ENCODE measurements at places on chromosomes 16 and 17.

DNA sequence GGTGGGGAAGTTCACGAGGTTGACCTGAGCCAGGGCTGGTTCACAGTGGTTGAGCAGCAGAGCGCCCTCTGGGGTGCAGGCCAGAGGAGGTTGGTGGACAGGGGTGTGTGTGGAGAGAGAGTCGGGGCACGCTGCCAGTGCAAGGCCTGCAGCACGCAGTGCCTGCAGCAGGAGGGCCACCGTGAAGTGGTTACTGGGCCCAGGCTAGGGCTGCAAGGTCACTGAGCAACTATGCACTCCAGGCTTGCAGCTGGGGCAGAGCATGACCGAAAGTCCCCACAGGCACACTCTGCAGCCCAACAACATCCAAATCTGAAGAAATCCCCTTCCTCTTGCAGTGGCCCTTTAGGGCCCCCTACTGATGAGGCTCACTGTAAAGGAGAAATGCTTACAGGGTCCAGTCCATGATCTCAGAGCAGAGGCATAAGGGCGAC, 89.1 kb upstream of the NOL11 start:
- no peak for DNase-seq

- DNase-seq, result no peak
Measured at GRCh38 chr16:81908466-81909262, 102.6 kb downstream of the SDR42E1 start.

- no peak for DNase-seq
Measured at GRCh38 chr17:31134576-31134975, 39.8 kb downstream of the NF1 start.

- DNase-seq, result no peak
Measured at GRCh38 chr16:3640632-3641501, 13.6 kb upstream of the DNASE1 start.

GRCh38 chr17:9408868-9409829, 166.5 kb downstream of the STX8 start:
- DNase-seq, result no peak

DNA sequence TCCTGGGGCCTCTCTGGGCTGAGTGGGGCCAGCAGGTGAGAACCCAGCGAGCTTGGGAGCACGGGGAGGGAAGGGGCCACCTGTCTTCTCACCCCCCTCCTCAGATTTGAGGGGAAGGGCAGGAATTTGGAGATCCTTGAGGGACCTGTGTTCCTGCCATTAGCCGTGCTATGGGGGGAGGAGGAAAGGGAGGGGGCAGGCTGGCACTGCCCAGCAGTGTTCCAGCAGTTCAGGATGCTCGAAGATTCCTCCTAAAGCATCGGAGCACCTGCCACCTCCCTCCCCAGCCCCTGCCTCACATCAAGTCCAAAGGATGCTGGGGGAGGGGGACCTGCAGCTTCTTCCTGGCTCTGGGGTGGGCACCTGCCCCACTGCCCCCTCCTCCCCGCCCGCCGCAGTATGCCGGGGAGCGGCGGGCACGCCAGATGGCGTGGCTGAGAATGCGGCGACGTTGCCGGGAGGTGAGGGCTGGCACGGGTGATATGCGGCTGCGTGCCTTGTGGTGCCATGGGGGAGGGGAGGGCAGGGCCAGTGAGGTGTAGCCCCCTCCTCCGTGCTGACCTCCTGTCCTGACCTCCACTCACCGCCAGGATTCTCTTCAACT, 4.7 kb upstream of the NEUROD2 start:
- peak; percentile 68 for DNase-seq

DNA sequence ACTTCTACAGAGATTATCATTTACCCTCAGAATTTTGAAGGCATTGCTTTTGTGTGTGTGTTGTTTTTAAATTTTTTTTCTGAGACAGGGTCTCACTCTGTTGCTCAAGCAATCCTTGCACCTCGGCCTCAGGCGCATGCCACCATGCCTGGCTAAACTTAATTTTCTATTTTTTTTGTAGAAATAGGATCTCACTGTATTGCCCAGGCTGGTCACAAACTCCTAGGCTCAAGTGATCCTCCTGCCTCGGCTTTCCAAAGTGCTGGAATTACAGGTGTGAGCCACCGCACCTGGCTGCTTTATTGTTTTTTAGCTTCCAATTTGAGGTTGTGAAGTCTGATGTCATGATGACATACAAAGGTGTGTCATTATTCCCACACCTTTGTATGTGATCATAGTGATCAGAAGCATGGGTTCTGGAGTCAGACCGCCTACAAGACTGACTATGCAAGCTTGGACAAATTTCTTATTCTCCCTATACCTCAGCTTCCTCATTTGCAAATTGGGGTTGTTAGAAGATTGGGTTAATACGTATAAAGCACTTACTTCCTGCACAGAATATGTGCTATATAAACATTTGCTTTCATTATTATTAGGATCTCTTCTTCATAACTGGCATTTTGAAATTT, 5.8 kb downstream of the SEPHS2 start:
- DNase-seq, result no peak

DNA sequence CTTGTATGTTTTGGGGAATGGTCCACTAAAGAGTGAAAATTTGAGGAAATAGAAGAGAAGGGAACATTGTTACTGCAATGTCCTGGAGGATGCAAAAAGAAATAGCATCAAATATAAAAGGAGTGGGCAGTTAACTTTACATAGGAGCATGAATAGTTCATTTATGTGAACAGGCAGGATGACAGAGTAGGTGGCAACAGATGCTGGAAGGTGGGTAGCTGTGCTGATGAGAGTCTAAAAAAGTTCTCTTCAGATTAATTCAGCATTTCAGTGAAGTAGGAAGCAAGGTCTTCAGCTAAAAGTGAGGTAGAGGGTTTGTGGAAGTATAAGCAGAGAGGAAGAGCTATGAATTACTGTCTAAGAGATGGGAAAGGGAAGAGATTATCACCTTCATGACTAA, 276.5 kb downstream of the KIF2B start:
- DNase-seq, result no peak

GRCh38 chr17:7685533-7686221, 1.6 kb downstream of the TP53 start:
- peak; percentile 94 for DNase-seq

DNA sequence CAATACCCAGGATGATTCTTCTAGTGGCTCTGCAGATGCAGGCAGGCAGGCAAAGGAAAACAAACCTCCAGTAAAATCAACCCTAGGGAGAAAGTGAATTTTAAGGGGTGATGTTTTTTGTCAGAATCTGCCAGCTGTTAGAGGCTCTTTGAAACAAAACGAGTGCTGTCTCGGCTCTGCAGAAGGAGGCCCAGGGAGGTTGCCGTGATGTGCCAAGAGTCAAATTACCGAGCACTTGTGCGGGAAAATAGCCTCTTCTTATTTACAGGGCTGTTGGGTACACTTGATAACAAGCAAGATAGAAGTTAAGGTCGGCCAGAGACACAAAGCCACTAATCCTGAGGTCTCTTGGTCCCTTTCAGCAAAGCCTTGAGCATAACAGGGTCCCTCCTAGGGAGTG, 68.9 kb upstream of the EEF2KMT start:
- no peak for DNase-seq

- DNase-seq, result peak; percentile 28
Measured at GRCh38 chr17:37608351-37609169, 658 bp downstream of the SYNRG start.

DNA sequence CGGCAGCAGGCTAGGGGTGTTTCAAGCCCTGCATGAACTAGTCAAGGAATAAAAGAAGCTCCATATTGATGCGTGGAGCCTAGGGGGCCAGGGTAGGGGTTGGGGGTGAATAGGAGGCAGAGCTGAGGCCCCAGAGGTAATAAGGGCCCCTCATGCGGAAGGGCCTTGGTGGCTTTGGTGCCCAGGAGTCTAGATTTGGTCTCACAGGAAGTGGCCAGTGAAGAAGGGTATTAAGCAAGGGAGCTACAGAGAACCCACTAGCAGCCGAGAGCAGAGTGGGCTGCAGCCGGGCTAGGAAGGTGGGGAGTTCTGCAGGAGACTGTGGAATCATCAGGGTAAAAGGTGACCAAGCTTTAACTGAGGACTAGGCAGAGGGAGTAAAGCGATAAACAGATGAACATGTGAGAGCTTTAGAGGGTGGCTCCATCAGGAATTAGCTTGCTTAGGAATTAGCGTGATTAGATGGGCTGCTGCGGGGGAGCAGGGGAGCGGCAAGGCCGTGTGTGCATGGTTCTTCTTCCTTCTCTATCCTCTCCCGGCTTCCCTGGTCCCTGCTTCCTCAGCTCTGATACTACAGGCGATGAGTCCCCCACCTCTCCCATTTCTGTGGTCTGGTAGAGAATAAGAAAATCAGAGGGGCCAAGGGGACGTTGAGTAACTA, 9.8 kb downstream of the GNGT2 start:
- DNase-seq, result no peak

- peak; percentile 37 for DNase-seq
Measured at GRCh38 chr16:8867216-8867931, 1.4 kb downstream of the CARHSP1 start.

DNA sequence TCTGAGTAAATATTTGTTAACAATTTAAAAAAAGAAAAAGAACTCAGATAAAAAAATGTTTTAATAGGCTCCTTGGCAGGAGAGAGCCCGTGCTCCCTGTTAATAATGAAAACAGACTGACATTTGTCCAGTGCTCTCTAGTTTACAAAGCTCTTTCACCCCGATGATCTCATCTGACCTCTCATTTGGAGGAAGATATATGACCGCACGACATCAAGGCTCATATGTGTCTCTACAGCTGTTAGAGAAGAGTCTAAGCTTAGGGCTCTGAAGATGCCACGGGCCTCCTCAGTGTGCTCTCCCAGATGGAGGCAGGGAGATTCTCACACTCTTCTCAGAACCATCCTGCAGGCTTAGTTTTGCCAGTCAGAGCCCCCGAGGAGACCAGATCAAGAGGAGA, 280.8 kb upstream of the IRX5 start:
- DNase-seq, result no peak

DNA sequence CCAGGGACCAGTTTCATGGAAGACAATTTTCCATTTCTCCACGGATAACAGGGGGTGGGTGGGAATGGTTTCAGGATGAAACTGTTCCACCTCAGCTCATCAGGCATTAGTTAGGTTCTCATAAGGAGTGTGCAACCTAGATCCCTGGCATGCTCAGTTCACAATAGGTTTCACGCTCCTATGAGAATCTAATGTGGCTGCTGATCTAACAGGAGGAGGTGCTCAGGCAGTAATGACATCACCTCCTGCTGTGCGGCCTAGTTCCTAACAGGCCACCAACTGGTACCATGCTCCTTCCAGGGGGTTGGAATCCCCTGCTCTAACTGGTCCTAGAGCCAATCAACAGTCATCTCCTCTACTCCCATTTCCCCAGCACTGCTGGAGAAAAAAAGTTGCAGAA, 19.9 kb downstream of the TEX14 start:
- DNase-seq, result no peak

GRCh38 chr16:57127836-57128235, 35.5 kb downstream of the CPNE2 start:
- DNase-seq, result no peak

DNA sequence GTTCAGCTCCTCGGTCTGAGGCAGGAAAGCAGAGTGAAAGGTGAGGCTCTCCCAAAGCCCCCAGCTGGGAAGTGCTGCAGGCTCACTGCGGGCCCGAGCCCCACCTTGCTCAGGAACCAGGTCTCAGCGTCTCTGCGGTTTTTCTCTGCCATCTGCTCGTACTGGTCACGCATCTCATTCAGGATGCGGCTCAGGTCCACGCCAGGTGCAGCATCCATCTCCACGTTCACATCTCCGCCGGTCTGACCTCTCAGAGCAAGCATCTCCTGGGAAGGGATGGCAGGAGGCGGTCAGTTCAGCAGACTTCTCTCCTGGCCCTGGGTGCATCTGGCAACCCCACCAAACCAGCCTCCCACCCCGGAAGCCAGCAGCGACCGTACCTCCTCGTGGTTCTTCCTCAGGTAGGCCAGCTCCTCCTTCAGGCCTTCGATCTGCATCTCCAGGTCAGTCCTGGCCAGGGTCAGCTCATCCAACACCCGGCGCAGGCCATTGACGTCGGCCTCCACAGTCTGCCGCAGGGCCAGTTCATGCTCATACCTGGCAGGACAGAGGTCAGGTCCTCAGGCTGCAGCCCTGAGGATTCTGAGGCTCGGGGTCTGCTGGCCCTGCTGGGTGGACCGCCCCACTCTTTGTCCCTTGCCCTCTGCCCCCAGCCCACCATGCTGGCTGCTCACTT, 1.5 kb downstream of the KRT16 start:
- DNase-seq, result no peak

DNA sequence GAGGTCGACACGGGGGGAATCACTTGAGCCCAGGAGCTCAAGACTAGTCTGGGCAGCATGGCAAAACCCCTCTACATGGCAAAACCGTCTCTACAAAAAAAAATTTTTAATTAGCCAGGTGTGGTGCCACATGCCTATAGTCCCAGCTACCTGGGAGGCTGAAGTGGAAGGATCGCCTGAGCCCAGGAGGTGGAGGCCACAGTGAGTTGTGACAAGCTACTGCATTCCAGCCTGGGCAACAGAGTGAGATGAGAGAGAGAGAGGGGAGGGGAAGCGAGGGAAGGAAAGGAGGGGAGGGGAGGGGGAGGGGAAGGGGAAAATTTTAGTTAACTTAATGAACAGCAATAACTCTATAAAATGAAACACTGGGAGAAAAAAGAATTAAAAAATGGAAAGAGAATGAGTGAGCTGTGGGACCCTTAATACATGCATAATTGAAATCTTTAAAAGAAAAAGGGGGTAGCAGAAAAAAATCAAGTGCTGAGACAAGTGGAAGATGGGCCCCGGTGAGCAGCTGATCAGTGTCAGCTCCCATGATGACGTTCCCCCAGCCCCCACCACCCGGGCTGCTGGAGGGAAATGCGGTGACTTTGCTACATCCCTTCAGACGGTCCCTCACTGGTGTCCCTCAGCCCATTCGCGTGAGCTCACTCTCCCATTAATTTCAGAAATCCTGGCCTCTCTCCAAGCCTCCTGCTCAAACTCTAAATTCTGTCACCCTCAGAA, 2.7 kb downstream of the ASGR2 start:
- DNase-seq, result no peak

DNA sequence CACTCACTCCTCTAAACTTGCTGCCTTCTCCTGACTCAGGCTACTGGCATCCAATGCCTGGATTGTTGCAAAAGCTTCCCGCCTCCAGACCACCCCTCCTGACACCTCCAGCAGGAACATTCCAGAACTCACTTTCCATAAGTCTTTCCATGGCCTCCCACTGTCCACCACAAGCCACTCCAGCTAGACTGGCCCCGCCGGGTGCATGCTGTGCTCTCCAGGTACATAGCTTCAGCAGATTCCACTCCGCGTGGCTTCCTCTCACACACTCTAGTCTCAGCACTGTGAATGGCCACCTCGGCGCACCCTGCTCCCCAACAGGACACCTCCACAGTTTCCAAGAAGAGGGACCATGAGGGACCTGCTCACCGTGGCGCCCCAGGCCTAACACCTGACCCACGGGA, 25.9 kb upstream of the FAAP100 start:
- DNase-seq, result no peak

- no peak for DNase-seq
Measured at GRCh38 chr17:57407287-57408070, 151.2 kb downstream of the MSI2 start.

GRCh38 chr16:709566-710499, 4.2 kb upstream of the FBXL16 start:
- peak; percentile 97 for DNase-seq

- no peak for DNase-seq
Measured at GRCh38 chr17:49107211-49107557, 25.4 kb upstream of the B4GALNT2 start.

Measured in cerebellum (tissue), 4 donors.